ENCODE measurements at places on chromosomes 1 and 21.

GRCh38 chr1:11525151-11525505, 46.2 kb downstream of the DISP3 start:
- no peak for DNase-seq

GRCh38 chr1:10561497-10561896, 86.7 kb downstream of the PEX14 start:
- no peak for DNase-seq

DNA sequence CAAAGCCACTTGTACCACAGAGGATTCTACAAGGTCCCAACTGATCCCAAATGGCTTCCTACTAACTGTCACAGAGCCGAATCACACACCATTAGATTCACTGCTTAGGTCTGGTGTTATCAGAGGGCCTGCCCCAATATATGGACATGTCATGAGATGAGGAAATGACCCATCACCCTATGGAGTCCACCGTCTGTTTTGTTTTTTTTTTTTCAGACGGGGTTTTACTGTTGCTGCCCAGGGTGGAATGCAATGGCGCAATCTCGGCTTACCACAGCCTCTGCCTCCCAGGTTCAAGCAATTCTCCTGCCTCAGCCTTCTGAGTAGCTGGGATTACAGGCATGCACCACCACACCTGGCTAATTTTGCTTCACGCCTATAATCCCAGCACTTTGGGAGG, 83.8 kb upstream of the ETS2 start:
- no peak for DNase-seq

DNA sequence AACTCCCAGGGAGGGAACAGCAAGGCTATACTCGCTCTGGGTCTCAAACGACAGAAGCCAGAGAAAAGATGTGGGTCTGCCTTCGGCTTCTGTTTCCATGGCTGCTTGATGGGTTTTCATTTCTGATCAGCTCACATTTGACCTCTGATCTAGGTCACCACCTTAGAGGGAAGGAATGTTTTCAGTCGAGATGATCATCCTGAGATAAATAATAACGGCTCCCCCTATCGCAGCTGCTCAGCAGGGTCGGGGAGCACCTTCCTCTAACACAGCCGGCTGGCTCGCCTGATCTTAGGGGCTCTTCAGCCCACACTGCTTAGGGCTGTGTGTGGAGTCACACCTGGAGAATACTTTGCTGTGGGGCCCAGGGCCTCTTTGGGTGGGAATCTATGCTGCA, 53.1 kb upstream of the ZNF648 start:
- no peak for DNase-seq

- no peak for DNase-seq
Observed at GRCh38 chr1:232629250-232630046, 485 bp downstream of the SIPA1L2 start.
